Osteocyte (in vitro differentiated cells): ENCODE measurements at places on chromosomes 11 and 22. TPM values are rescaled to one million over a fixed set of nuclear protein-coding genes. Genes with fewer than 3 reads are reported as not detected.

DMC1 gene
- 1.4 TPM in 2 replicates for total RNA-seq

TIRAP gene
- 10.6 and 11.6 TPM in 2 replicates for total RNA-seq

DNA sequence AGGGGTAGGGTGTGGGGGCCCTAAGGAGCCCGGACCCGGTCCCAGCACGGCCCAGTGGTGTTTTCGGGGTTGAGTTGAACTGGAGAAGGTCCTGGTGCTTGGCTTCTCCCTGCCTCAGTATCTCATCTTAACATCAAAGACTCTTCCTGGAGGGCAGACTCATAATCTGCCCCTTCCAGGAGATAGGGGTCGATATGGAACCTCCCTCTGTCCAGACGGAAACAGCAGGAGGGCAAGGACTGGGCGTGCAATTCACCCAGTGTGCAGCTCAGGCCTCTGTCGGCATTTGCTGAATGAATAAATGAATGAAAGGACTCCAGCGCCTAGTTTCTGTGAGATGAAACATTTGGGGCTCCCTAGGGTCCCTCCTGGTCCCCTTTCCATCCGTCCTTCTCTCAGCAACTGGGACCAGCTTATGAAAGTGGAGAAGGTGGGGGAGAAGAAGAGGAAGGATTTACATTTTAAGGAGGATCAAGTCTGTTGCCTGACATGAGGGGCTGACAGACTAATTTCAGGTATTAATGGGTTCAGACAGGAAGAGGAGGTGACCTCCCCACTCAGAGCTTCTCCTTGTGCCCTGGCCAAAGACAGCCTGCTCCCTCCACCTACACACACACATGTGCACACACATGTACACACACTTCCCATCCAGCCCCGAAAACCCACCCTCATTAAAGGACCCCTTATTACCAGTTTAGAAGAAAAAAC is 1.1 kb upstream of the SHISA8 start:
- H3K36me3 ChIP-seq: peaks cover 3% of the 10 kb centered on the region
- peak overlapping the region; percentile 47 for H3K4me3 ChIP-seq
- peaks cover 42% of the 10 kb centered on the region for H3K27me3 ChIP-seq
- H3K27ac ChIP-seq: no peak overlapping the region
- peaks cover 28% of the 10 kb centered on the region for H3K4me1 ChIP-seq

DNA sequence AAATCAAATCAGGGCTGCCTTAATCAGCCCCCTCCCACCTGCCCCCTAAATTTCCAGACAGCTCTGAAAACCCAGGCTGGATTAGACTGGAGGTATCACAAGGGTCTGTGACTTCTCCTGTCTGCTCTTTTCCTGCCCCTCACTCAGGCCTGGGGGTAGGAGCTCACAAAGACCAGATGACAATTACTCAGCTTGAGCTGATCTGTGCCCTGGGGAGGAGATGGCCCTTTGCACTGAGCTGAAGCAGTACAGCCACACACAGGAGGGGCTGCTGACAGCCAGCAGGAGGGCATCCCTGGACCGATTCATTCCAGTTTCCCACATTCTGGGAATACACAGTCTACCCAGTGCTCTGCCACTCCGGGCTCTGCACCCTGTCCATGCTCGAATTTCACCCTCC is 4.2 kb downstream of the ABCC8 start:
- H3K27me3 ChIP-seq: peaks cover 60% of the 10 kb centered on the region
- H3K4me1 ChIP-seq: peaks cover 7% of the 10 kb centered on the region
- no peak overlapping the region for H3K27ac ChIP-seq
- no peaks in the 10 kb centered on the region for H3K36me3 ChIP-seq

DNA sequence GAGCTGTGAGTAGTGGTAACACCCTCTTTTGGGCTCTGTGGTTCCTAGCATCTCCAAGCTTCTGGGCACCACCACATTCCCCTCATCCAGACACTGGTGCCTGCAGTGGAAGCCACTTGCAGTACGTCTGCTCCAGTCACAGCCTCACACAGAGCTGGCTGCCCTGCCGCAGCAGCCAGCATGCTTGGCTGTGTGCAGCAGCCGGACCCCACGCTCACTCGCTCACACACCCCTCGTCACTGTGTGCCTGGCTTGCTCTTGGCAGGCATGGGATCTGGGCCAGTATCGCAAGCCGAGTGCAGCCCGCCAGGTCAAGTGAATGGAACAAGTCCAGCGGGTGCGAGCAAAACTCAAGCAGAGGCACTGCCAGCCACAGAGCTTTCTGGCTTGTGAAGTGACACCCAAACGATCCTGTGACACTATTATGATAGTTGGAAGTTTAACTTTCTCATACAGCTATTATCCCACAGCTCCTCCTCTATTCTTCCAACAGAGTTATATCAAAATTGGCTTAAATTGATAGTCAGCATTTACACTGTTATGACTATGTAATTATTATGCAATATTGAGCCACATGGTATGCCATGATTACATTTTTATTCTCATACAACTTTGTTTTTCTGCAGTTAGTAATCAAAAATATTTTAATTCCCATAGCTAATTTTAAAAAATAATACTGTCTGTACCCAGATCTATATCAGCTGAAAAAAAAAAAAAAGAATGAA is 89.0 kb downstream of the CCDC73 start:
- no peak overlapping the region for H3K27ac ChIP-seq
- no peak overlapping the region for H3K4me3 ChIP-seq
- peaks cover 5% of the 10 kb centered on the region for H3K27me3 ChIP-seq
- no peaks in the 10 kb centered on the region for H3K36me3 ChIP-seq

GRCh38 chr11:9219572-9219971 is 45.6 kb downstream of the DENND5A start:
- peaks cover 29% of the 10 kb centered on the region for H3K4me1 ChIP-seq
- H3K4me3 ChIP-seq: no peak overlapping the region
- no peak for DNase-seq
- H3K27me3 ChIP-seq: no peaks in the 10 kb centered on the region
- H3K27ac ChIP-seq: peak overlapping the region; percentile 91
